Type B pancreatic cell (in vitro differentiated cells): ENCODE measurements at places on chromosomes 7 and 10. TPM values are rescaled to one million over a fixed set of nuclear protein-coding genes. Genes with fewer than 3 reads are reported as not detected.

GRCh38 chr7:1054861-1055450 is 10.6 kb downstream of the GPR146 start:
- no peak for DNase-seq

DNA sequence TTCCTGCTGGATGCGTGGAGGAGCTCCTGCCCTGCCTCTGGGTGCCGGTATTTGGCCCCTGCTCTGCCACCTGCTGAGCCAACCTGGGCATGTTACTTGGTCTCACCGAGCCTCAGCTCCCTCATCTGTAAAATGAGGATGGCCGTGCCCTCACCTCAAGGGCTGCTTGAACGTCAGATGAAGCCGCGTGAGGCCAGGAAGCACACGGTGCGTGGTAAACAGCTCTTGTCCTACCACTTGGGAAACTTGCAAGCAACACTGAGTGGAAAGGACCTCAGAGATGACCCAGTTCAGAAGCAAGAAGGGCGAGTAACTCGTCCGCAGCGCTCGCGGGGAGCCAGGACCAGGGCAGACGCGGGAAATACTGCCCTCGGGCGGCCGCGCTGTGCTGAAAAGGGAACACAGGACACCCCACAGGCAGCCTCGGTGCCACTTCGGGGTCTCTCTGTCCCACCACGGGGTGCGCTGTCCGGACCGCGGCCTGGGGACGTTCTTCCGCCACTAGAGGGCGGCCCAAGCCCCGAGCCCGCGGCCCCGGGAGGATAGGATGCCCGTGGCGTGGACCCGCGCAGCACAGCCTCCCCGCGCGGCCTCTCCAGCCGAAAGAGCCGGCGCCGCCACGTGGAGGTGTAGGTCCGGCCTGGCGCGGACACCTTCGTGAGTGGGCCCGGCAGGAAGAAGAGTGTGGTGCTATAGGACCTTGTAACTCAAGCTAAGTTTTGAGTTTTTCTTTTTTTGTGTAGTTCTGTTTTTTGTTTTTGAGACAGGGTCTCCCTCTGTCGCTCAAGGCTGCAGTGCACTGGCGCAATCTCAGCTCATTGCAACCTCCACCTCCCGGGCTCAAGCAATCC is 94.1 kb downstream of the PRKAG2 start:
- peak; percentile 85 for DNase-seq

The CLRN3 gene
- total RNA-seq, result 2.2 and 6.6 TPM in 2 replicates

GRCh38 chr10:119723624-119724023 is 2.2 kb upstream of the INPP5F start:
- DNase-seq, result no peak

GRCh38 chr7:33936503-33936902 is 31.2 kb downstream of the BMPER start:
- DNase-seq, result no peak

DNA sequence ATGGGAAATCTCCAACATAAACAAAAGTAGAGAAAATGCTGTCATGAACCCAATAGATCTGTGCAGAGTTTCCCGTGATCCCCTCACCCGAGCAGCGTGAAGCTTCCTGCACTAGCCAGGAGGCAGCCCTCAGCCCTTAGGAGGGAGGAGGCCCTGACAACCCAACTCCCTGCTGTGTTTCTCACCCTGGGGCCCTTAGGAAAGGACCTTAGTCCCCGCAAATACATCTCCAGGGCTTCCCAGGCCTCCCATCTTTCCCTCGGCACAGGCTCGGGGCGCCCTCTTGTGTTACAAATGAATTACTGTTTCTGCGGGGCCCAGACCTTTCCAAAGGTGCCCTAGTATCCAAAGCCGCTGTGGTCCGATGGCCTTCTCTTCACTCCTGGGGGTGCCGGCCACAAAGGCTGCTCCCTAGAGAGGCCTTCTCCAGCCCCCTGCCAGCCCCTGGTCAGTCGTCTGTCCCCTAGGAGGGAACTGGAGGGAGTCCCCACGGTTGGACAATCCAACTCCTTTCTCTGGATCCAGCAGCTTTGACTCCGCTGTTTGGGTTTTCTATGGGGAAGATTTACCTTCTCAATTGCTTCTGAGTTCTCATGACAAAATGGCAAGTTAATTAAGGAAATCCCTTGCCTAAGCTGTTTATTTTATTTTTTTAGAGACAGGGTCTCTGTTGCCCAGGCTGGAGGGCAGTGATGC is 49.9 kb upstream of the SH2B2 start:
- DNase-seq, result no peak

The HYAL4 gene
- 0.21 TPM in 1 of 2 replicates, not detected in the other for total RNA-seq

- no peak for DNase-seq
Observed at GRCh38 chr10:59047957-59048618, 128.4 kb upstream of the PHYHIPL start.

The AGR3 gene
- total RNA-seq, result 5.2 and 10.4 TPM in 2 replicates

- DNase-seq, result no peak
Observed at GRCh38 chr10:90930971-90931871, 10.3 kb upstream of the ANKRD1 start.

DNA sequence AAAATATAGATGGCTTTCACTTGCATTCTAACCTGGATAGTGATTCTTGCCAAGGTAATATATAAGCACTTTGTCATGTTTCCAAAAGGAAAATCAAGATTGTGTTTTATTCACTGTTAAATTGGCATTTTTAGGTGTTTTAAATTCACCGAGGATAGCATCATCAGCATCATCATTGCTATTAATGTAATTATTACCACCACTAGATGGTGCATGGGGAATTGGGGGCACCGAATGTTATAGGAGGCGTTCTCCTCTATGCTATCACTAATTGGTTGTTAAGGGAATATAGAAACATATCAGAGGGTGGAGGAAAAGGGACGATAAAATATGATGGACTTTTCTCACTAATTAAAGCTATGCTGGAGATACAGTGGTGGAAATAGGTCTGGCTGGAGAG is 95.5 kb downstream of the CELF2 start:
- DNase-seq, result no peak

GRCh38 chr7:151245360-151246101 is 3.0 kb downstream of the SMARCD3 start:
- DNase-seq, result no peak

The TEX47 gene
- total RNA-seq, result not detected in 2 replicates

The LRRC17 gene
- total RNA-seq, result 1.5 and 68.3 TPM in 2 replicates

DNA sequence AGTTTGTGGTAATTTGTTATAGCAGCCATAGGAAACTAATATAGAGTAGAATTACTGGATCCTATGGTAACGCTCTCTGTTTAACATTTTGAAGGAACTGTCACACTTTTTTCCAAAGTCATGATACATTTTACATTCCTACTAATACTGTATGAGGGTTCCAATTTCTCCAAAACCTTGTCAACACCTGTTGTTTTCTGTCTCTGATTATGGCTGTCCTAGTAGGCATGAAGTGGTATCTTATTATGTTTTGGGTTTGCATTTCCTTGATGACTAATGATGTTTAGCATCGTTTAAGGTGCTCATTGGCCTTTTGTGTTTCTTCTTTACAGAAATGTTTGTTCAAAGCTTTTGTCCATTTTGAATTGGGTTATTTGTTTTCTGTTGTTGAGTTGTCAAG is 69.6 kb downstream of the VPS50 start:
- DNase-seq, result no peak

- no peak for DNase-seq
Observed at GRCh38 chr10:78296785-78297184, 263.1 kb downstream of the RPS24 start.

DNA sequence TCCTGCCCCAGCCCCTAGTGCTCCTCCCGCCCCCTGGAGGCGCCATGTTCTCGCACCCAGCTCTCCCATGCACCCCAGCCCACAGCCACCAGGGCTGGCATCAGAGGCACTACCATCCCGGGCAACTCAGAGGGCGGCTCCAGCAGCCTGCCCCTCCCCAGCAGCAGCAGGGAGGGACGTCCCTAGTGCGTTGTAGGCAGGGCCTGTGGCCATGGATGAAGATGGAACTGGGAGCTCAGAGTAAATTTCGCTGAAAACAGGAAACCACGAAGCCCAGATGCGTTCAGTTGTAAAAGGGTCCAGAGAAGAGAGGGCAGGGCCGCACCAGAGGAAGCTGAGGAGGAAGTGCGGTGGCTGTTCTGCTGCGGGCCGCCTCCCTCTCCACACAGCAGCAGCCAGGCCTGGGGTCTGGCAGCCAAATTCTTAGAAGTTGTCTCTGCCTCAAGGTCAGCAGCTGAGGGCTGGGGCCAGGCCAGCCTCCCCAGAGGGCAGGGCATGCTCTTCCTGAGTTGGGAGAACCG is 24.6 kb downstream of the VSIR start:
- no peak for DNase-seq

DNA sequence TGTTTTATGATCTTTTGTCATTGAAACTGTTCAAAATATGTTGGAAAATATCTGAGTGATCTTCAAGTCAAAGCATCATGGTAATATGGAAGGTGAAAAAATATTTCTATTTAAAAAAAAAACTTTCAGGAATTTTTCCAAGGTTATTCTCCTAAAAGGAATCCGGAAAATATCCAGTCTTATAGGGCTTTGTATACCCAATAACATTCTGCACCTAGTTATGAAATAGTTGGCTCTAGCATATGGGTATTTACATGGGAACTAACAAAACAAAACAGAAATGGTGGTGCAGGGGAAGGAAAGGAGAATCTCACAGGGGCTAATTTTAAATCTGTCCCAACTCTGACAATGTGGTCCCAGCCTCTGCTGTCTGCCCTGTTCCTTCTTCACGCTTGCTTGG is 167.1 kb upstream of the RHEB start:
- DNase-seq, result no peak

GRCh38 chr10:28633750-28634149 is 43.6 kb upstream of the BAMBI start:
- DNase-seq, result no peak

DNA sequence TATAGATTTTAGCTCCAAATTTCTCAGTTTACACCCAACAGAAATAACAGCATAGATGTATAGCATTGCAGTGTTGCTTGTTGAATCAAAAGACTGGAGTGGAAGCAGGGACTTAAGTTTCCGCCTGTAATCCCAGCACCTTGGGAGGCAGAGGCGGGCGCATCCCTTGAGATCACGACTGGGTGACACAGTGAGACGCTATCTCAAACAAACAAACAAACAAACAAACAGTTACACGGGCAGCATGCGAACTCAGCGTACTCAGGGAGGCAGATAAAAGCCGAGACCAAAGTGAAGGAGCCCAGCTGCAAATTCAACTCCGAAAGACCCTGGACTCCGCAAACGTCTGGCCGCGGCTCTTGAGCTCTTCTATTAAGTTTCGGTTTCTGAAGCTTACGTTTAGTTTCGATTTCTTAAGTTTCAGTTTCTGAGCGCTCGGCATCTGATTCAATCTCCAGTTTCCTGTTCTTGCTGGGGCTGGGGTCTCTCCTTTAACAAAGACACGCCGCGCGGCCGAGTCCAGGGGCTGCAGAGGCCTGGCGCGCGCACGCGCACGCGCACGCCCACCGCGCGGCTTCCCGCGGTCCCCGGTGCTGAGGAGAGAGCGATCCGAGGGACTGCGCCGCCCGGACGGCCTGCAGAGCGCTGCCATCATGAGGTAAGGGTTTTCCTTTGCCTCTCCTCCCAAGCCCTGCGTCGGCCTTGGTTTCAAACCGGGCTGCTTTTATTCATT is at the start of gene IFIT5:
Gene IFIT5 (plus strand): TSS at position 423 of the 733 bp plus-strand sequence. CDS start 231 bp downstream, at position 654.
- DNase-seq, result peak; percentile 87

GRCh38 chr7:110442381-110442837 is 648.5 kb upstream of the LRRN3 start:
- DNase-seq, result no peak

GRCh38 chr10:132648072-132648850 is 110.7 kb downstream of the INPP5A start:
- no peak for DNase-seq

DNA sequence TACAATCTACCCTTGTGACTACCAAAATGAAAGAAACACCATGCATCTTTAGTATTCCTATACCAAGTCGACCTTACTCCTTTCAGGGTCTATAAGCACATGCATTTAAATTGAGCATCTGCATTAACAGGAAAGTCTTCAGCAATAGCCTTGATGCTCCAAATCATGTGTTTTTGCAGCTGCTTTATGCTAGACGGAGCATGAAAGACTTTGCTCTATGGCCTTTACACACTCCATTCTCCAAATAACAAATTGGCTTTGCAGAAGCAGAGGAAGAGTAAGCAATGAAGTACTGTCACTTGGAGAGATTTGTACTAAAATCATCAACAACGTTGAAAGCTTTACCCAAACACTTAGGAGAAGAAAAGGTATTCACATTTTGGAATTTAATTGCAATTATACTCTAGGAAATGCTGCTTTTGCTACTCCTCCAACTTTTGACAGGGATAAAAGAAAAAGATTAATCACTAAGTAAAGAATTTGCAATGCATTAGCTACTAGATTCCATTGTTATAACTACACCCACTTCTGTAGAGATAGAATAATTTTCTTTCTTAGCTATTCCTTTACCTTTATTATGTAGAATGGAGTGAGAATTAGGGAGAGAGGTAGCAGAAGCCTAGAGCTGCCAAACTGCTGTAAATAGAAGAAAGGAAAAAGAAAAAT is 131.8 kb downstream of the SEMA3E start:
- no peak for DNase-seq

DNA sequence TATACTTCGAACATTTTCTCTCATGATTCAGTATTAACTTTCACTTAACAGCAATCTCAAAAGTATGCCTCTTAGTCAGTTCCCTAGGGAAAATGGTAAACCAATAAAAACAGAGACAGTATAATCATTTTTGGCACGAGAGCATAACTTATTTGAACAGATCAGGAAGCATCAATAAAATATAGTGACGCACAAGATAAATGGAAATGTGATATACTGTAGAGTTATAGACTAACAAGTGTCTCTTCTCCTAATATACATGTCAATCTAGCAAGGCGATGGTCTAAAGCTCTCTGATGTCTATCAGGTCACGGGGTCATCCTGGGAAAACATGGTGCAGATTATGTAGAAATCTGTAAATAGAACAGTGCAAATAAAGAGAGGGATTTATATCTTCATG is 131.6 kb downstream of the HGF start:
- DNase-seq, result no peak
